ENCODE measurements at places on chromosomes 12 and 14. TPM values are rescaled to one million over a fixed set of nuclear protein-coding genes. Genes with fewer than 3 reads are reported as not detected.

Gene ASCL1
- total RNA-seq: not detected

Gene TSHR
- not detected for total RNA-seq

Gene TPPP2
- not detected for total RNA-seq

Gene CD69
- 545 TPM for total RNA-seq

Gene SDR9C7
- total RNA-seq: not detected

Gene APOLD1
- 2.7 TPM for total RNA-seq

Gene ABCC9
- total RNA-seq: under 0.01 TPM

Gene TRIAP1
- total RNA-seq: 9.4 TPM

Gene PROX2
- total RNA-seq: 0.27 TPM

Gene CHD8
- total RNA-seq: 78.6 TPM

Gene TAS2R43
- 5.4 TPM for total RNA-seq

Gene ASB8
- total RNA-seq: 27.5 TPM

Gene TMEM121
- 46.3 TPM for total RNA-seq

Gene ZNF891
- total RNA-seq: 1.3 TPM

Gene JAG2
- 1.1 TPM for total RNA-seq

Gene FGD4
- total RNA-seq: 3.2 TPM

Gene TAS2R20
- 2.4 TPM for total RNA-seq

Gene AMIGO2
- total RNA-seq: 1.3 TPM

Gene GIT2
- total RNA-seq: 88.3 TPM

Gene REP15
- 0.54 TPM for total RNA-seq

Gene NPFF
- total RNA-seq: not detected

Gene COL2A1
- total RNA-seq: 0.27 TPM

Gene NEMP1
- total RNA-seq: 8.6 TPM

Gene USP44
- 0.54 TPM for total RNA-seq

Gene CISTR
- total RNA-seq: not detected

Gene CLEC2D
- total RNA-seq: 5.9 TPM

Gene NOVA1
- total RNA-seq: 0.27 TPM

Gene C14orf119
- total RNA-seq: 35.0 TPM

Gene CLEC9A
- 8.3 TPM for total RNA-seq

Gene ZBTB42
- 11.8 TPM for total RNA-seq

Gene TAS2R46
- 4.8 TPM for total RNA-seq

Gene SLC38A4
- total RNA-seq: not detected

Gene VSIG10
- total RNA-seq: 26.1 TPM

Gene CRADD
- 17.2 TPM for total RNA-seq

Gene KCNC2
- total RNA-seq: not detected

Gene OTUB2
- 0.54 TPM for total RNA-seq

Gene GPR84
- 0.81 TPM for total RNA-seq

Measured in hematopoietic multipotent progenitor cell (in vitro differentiated cells).